ENCODE measurements at places on chromosomes 2 and 18.

DNA sequence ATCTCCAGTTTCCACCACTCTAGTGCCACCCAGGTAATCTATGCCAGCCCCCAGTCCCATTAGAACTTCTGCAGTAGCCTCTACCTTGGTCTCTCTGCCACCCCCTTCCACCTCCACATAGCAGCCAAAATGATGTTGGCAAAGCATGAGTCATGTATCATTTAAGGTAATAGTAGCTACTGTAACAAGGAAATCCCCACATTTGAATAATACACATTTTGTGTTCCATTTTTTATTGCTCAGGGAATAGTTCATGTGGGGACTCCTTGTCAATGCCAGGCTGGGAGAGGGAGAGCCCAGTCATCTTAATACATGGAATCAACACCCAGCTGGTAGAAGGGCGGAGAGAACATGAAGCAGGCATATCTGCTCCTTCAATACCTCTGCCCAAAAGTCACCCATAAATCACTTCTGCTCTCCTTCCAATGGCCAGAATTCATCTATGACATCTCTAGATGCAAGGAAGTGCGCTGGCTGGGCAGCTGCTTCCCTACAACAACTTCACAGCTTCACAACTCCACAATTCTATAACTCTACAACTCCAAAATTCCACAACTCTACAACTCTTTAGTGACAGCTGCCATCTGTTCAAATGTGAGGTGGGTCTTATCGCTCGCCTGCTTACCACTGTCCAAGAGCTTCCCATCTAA is 70.6 kb upstream of the GLS start:
- no peak for DNase-seq

GRCh38 chr18:74126684-74127655 is 20.7 kb downstream of the FBXO15 start:
- DNase-seq: no peak

DNA sequence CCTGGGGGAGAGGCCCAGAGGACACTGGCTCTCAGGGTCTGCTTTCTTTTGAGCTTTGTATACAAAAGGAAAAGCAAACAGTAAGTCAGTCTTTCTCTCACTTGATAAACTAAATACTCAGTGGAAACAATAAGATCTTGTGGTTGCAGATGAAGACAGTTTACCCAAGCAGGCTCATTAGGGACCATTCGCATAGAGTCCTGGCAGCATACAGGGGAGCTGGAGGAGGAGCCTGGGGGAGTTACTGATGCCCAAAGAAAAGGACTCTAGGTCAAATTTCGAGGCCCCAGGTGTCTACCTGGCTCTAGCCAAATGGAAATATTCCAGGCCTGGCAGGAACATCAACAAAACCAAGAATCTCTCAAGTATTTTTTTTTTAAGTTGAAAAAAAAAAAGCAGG is 225.3 kb downstream of the CNTNAP5 start:
- DNase-seq: no peak

GRCh38 chr2:128714285-128714684 is 395.6 kb upstream of the HS6ST1 start:
- no peak for DNase-seq

DNA sequence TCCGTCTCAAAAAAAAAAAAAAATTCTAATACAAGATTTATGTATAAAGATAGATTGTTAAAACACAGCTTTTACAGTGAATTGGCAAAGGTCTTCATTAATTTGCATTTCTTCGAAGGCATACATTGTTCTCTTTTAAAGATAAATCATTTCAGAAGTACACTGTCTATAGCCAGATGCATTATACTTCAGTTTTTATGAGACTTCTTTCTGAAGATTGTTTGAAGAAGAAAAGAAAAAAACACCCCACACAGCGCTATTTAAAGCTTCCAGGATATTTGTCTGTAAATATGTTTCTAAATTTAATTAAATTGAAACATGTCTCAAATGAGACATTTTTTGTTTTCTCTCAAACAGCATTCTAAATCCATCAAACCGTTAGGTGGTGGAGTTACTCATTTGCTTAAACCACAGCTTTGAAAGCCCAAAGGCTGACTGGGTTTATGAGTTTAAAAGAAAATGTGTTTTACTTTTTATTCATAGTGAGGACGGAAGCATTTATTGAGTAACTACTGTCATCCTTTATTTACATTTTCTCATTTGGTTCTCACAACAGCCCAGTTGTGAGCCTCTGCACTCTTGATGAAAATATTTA is 42.4 kb upstream of the C1GALT1C1L start:
- DNase-seq: no peak

DNA sequence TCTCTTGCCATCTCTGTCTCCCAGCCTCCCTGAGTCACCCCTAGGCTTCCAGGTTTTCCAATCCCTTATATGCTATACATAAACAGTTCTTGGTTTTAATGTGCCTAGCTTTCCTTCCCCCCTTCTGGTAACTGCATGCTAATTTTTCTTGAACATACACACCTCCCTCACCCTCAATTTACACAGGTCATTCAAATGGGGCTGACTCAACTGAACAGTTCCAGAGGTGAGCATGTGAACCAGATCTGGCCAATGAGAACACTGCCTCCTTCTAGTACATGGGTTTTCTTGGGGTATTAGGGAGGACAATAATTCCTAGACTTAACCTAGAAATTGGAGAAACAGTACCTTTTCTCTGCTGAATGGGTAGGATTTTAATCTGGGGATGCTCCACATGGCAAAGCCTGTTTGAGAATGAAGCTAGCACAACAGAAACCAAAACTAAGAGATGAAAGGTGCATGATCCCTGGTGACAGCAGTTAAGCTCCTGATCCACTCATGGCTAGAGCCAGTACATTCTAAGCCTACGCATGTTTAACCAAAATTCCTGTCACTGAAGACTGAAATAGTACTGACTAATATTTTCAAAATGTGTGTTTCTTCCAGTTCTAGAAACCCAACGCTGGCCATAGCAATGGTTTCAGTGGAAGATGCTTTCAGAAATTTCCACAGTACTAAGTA is 11.8 kb downstream of the SLC25A12 start:
- no peak for DNase-seq

GRCh38 chr2:19854596-19855541 is 46.9 kb downstream of the TTC32 start:
- no peak for DNase-seq

GRCh38 chr18:73688161-73688560 is 459.5 kb downstream of the FBXO15 start:
- DNase-seq: no peak

DNA sequence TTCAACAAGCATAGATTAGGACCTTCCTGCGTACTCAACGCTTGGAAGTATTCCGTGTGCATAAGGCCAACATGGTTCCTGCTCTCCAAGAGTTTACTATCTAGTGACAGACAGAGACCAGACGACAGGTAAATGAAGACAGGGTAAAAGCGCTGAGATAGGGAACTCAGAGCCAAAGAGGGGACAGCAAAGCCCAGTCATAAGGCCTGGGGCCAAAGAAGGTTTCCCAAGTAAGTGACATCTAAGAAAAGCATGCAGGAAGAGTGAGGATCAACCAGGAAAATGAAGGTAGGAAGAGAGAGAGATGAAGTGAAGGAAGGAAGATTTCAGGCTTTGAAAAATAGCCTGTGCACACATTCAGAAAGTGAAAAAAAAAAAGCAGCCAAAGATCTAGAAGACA is 76.9 kb upstream of the CDH20 start:
- no peak for DNase-seq

All from uterus (tissue), 4 donors.